Calu3 (cell line): ENCODE measurements at places on chromosomes 6 and 20.
A peak's percentile ranks its signal among the peaks of the same experiment; 100 is the strongest.

DNA sequence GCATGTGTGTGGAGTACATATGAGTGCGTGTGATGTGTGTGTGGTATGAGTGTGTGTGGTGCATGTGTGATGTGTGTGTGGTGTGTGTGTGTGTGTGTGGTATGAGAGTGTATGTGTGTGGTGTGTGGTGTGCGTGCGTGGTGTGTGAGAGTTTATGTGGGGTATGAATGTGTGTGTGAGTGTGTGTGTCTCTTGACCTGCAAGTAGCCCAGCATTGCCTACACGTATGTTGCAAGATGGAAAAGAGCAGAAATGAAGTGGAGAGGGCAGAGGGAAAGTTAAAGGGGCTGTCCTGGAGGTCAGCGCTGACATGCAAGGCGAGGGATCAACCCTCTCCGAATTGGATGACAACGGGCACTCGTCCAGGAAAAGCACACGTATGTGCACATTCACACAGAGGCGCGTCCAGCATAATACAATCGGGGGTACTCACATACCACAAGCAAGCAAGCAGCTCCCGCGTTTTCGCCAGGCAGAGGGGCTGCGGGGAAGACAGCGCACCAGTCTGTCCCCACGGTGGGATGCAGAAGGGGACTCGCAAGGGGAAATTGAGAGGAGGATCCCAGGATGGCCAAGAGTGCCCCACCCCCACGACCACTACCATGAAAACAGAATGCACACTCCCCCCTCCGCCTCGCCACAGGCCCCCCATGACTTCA, 174.5 kb upstream of the AFDN start:
- DNase-seq = no peak

- DNase-seq = no peak
Measured at GRCh38 chr6:140817176-140817575, 1315.5 kb upstream of the GJE1 start.

DNA sequence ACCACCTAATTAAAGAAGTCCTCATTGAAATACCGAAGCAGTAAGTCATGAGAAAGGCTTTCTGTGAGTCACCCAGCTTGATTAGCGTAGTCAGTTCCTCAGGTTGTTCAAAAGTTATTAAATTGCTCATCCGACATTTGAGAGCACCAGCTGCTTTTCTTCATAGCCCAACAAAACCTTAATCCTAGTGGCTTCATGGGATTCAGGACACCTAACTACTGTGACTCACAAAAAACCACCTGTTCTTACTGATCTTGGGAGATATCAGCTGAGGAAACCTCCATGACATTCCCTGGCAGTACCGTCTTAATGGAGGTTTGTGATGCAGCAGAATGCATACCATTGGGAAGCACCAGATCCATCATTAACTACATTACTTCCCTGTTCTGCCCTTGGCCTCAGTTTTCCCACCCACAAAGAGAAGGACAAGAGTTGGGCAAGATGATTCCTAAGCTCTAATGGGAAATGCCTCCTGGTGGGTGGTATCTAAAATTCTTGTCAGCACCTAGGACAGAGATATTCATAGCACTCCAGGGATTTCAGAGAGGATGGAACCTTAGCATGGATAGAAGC, 103.8 kb downstream of the KHDC1L start:
- DNase-seq = no peak

DNA sequence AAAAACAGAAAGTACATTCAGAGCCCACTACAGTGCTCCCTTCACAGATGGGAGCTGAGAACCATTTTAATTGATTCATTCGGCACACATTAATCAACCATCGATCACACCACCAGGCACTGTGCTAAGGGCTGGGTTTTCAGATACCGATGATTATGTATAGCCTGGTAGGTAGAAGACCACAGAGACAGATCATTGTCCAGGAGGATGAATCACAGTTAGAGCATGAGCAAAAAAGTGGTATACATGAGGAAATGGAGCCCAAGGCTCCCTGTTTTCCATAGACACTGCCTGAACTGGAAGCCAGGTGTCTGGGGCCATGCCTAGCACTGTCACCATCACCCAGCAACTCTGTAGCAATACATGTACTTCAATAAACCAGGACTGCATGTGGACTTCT, 9.0 kb upstream of the PRDM1 start:
- DNase-seq = no peak

DNA sequence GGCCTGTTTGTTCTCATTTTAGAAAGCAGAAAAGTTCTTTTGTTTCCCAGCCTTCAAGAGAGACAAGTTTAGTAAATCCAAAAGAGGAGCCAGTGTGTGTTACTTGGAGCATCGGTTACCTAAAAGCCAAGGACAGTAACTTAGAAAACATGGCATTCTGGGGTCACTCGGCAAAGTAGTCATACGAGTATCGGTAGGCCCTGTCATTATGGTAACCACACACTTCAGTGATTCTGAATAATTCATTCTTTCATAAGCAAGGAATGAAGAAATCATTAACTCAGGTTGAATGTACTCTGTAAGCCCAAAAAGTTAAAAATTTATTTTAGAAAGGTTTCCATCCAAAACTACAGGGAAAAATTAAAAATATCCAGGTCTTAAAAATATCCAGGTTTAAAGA, 34.0 kb downstream of the CNKSR3 start:
- no peak for DNase-seq

DNA sequence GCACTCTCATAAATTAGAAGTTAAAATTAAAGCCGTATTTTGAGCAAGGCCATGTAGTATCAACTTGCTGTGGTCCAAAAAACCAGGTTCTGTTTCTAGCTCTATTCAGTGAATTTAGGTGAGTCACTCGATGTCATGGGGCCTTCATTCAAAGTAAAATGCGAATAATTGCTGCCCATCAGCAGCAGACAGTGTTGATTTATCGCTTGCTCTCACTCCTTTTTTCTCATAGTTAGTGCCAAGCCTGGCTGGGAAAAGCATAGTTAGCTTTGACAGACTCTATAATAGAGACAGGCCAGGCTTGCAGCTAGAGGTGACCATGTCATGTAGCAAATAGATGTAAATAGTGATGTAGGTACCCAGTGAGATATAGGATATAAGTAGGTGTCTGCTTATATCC, 136.0 kb downstream of the EDN1 start:
- DNase-seq = no peak

DNA sequence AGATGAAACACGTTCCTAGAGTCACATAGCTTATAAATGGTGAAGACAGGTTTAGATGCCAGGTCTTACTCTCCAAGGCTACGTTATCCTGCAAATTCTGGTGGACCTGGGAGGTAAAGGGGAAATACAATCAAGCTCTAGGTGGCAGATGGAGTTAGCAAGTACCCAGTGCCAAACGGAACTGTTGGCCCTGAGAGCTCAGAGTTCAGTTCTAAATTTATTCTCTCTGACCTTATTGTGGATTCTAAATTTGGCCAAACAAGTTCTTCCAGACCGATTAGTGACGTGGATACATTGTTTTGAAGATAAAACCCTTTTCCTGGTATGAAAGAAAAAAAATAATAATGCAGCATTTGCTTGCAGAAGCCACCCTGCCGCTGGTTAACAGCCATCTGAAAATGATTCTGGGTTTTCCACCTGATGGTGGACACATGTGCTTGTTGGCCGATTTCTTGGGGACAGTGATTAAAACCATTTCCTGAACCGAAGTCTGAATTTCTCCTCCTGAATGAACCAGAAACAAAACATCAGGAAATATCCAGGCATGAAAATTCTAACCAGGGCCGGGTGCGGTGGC, 32.5 kb downstream of the RIPOR3 start:
- peak; percentile 67 for DNase-seq

- no peak for DNase-seq
Measured at GRCh38 chr20:47309806-47310426, 46.6 kb downstream of the ZMYND8 start.

DNA sequence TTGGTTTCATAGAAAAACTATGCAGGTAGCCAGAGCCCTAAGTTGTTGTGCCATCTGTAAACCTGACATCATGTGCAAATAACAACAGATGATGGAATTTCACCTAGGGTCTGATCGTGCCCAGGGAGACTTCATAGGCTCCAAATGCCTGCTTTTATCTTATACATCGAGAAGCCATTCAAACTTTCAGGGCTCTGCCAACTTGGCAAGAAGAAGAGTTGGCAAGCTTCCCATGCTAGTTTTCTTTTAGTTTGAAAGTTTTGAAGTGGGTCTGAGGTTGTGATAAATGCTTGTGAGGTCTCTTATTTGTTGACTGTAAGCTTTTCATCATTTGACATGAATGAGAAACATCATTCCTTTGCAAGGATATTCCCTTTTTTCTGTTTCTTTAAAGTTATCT, 175.4 kb upstream of the FLRT3 start:
- no peak for DNase-seq

DNA sequence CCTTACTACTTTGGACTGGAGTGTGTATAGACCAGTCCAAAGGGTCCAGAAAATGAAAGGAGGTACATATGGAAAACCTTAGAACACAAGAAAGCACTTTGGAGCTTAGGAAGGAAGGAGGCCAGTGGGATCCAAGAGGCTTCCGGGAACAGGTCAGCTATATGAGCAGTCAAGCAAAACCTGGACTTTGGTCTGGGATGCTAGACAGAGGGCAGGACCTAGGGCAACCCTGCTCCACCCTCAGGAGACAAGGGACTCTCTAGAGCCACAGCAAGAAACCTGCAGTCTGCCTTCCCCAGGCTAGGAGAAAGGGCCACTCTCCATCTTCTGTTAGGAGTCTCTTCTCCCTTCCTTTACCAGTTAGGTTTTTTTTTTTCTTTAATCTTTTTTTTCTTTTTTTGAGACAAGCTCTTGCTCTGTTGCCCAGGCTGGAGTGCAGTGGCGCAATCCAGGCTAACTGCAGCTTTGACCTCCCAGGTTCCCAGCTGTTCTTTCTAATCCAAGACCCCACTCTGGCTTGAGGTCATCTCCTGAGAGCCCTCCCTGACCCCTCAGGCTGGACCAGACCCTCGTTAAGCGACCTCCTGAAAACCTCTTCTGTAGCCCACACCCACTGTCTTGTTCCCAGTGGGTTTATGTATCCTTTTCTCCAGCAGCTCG, 4.6 kb downstream of the KCNK5 start:
- DNase-seq = no peak

GRCh38 chr6:23175391-23175790, 606.0 kb downstream of the HDGFL1 start:
- DNase-seq = no peak

DNA sequence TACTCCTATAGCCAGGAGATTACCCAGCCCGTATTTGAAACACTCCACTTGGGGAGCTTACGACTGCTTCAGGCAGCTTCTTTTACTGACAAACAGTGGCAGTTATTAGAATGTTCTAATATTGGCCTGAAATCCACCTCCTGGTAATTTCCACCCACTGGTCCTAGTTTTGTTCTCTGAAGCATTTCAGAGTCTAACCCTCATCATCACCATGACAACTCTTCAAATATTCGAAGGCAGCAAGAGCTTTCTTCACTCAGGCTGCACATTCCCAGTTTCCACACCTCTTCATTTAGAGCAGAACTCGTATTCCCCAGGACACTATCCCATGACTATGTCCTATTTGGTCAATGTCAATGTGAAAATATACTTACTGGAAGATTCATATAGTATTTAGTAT, 325.6 kb downstream of the UBE3D start:
- DNase-seq = no peak

DNA sequence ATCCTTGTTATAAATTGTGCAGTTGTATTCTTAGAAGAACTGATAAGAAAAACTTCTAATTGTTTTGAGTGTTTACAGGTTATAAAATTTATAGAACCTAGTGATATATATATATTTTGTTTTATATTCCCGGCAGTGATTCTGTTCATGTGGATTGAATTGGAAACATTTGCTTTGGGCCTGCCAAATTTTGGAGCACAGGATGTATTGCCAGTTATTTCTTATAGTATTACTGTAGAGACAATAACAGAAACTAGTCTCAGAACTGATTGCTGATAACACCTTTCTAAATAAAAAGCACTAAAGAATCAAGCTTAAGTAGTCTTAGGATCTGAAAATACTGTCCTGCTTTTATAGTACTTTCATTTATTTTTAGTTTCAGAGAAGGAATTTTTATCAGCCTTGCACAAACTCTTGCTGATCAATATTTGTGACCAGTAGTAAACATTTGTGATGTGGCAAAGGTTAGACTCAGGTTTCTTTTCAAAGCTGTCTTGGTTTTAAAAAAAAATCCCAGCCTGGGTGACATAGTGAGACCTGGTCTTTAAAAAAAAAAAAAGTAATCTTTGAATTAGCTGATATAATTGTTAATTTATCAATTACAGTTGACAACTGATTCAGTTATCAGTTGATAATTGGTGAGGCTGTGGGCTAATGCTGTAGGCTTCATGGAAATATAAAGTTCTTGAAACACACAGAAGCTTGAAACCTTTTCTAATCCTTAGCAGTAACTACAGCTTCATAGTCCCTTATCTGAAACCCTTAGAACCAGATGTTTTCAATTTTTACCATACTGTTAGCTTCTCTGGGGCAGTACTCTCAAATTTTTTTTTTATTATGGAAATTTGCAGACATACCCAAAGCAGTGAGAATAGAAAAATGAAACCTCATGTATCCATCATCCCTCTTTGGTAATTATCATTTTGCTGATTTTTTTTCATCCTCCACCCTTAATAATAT, 42.4 kb downstream of the RNGTT start:
- DNase-seq = no peak

- DNase-seq = peak; percentile 84
Measured at GRCh38 chr20:31602779-31603441, 2.2 kb upstream of the ID1 start.

DNA sequence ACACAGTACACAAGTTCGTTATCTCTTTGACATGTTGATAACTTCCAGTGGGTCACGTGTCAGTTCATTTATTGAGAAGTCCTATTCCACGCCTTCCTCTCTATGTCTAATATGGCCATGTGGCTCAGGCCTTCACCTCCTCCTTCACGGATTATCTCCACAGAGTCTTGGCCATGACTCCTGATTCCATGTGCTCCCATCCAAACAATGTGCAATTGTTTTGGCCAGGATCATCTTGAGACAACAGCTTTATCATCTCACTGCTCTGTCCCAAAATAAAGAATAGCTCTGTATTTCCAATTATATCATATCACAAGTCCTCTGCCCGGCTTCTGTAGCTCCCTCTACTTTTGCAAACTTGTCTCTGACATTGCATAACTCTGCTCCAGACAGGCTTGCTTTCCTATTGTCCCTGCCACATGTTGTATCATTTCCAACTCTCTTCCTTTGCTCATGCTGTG, 11.1 kb upstream of the TXNDC5 start:
- no peak for DNase-seq

DNA sequence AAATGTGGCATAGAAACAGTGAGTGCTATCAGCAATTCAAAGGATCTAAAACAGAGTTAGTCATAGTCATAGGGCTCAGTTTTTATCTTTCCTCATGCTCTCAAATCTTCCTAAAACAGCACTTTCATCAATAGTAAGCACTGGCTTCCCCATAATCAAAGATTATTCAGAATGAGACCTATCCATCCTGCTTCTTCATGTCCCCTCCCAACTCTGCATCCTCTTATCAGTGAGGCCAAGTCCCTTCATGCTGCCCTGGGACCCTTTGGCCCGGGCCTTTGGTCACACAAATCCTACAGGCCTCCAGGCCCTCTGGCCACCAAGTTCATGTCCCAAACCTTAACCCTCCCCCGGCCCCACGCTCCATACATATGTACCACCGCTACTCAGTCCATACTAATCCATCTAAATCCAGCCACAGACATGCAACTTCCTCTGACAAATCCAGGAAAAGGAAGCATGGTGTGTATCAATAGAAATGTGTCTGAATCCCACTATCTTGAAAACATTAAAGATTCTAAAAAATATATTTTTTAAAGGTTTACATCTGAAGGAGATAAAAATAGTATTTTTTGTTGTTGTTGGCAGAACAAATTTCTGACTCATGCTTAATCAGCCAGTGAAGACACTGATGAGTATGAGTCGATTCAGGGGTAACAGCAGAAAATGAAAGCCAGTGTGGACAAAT, 143.5 kb downstream of the PDE7B start:
- DNase-seq = no peak

- no peak for DNase-seq
Measured at GRCh38 chr20:39716796-39717341, 754.7 kb downstream of the DHX35 start.

- DNase-seq = peak; percentile 88
Measured at GRCh38 chr6:30647242-30648116, 546 bp downstream of the C6orf136 start.
